ENCODE measurements at places on chromosomes 7 and 10.

- no peak for DNase-seq
Observed at GRCh38 chr10:80900661-80901060, 363.0 kb downstream of the SH2D4B start.

DNA sequence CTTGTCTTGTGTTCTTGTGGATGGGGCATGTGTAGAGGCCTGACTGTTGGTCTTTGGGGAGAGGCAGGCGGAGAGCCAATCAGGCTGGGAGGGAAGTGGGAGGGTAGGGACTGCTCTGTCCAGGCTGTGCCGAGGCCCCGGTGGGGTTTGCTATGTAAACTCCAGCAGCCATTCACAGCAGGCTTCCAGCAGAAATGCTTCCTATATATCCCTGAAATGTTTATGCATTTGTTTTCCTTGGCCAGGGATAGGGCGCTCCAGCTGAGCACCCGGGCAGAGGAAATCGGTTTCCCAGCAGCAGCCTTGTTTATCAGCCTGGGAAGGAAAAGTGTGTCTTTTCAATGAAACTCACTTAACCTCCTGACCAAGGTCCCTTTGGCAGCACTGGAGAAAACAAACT lies 18.3 kb upstream of the AQP1 start:
- DNase-seq: no peak

DNA sequence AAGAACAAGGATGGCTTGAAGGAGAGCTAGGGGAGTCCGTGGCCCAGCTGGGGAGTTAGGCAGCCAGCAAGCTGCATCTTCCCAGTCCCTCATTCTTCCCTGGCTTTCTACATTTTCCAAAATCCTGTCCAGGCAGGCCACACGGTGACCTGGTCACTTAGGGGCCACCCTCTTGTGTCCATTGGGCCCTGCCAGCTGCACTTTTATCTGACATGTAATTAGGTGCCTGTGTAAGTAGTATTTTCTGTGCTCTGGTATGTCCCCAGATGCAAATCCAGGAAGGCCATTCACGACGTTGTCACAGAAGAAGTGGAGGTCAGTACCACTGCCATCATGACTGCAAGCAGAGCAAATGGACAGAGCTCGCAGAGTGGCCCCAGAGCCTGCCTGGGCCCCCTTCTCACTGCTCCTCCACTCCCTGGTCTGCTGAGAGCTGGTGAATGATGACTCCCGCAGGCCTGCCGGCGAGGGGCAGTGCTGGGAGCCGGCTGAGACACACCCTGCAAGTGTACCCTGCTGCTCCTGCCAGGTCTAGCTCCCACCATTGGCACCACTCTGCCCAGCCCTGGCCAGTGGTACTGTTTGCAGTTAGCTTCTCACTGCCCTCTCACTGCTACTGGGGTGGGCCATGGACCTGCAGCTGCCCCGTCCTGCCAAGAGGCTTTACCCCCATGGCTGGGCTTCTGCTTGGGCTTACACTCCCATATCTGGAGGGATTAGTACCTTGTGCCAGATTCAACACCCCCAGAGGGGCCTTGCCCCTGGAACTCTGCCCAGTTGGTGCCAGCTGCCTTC lies 98.2 kb downstream of the GLRX3 start:
- no peak for DNase-seq

DNA sequence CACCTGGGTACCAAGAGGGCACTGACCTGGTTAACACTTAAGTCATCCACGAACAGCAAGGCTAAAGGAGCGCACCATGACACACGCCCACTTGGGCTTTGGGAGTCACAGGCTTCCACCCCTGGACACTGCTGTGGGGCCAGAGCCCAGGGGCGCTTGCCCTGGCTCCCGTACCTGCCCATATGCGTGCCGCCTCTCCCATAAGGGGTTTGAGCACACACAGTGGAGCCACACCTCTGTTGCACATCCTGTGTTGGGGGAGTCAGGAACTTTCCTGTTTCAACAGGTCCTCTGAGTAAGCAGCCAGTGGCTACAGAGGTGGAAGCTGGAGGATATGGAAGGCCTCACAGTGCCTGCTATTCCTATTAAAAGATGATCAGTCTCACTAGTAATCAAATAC lies 152.0 kb downstream of the REEP3 start:
- no peak for DNase-seq

- no peak for DNase-seq
Observed at GRCh38 chr7:33824911-33825459, 80.4 kb upstream of the BMPER start.

DNA sequence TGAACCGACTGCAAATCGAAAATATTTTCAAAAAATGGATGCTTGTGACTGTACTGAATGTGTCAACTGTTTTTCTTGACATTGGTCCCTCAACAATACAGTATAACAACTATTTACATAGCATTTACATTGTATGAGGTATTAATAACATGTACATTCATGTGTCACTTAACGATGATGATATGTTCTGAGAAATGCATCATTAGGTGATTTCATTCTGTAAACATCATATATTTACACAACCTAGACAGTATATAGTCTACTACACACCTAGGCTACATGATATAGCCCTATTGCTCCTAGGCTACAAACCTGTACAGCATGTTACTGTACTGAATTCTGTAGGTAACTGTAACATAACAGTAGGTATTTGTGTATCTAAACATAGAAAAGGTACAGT lies 39.7 kb downstream of the SIRT1 start:
- DNase-seq: no peak

DNA sequence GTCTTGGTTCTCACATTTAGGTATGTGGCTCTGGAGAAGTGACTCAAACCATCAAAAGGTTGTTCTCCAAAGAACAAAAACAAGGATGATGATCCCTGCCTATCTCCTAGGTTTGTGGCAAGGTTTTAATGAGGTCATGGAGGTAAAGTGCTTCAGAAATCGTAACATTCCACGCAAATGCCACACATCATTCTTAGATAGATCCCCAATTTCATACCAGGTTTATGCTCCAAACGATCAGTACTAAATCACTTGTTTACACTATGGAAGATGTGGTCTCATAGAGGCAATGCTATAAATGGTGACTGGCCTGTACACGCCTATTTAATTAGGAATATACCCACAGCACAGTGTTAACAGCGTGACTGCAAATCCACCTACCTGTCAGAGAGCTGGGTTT lies 66.6 kb downstream of the MINDY3 start:
- DNase-seq: no peak

DNA sequence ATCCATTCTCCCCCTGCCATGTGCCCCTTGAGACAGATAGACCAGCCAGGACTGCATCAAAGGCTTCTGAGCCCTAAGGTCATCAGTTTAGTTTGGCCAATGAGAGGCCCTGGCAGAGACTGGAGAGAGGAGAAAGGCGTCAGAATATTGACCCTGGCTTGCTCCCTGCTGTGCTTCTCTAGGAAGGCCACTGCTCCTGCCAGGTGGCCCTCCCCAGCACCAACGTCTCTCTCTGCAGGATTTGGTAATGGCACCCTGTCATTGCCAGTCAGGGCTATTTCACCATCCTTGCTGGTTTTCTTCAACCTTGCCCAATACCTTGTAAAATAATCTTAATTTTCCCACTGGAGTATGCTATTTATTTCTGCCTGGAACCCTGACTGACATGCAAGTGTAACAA lies 38.8 kb upstream of the ZRANB1 start:
- no peak for DNase-seq

GRCh38 chr10:74249865-74250264 lies 98.8 kb downstream of the ADK start:
- no peak for DNase-seq

GRCh38 chr10:76047521-76047920 lies 616.1 kb downstream of the LRMDA start:
- no peak for DNase-seq

- DNase-seq: no peak
Observed at GRCh38 chr7:157684157-157684908, 347.5 kb downstream of the DNAJB6 start.

- DNase-seq: no peak
Observed at GRCh38 chr10:103890194-103890658, 27.8 kb downstream of the STN1 start.

DNA sequence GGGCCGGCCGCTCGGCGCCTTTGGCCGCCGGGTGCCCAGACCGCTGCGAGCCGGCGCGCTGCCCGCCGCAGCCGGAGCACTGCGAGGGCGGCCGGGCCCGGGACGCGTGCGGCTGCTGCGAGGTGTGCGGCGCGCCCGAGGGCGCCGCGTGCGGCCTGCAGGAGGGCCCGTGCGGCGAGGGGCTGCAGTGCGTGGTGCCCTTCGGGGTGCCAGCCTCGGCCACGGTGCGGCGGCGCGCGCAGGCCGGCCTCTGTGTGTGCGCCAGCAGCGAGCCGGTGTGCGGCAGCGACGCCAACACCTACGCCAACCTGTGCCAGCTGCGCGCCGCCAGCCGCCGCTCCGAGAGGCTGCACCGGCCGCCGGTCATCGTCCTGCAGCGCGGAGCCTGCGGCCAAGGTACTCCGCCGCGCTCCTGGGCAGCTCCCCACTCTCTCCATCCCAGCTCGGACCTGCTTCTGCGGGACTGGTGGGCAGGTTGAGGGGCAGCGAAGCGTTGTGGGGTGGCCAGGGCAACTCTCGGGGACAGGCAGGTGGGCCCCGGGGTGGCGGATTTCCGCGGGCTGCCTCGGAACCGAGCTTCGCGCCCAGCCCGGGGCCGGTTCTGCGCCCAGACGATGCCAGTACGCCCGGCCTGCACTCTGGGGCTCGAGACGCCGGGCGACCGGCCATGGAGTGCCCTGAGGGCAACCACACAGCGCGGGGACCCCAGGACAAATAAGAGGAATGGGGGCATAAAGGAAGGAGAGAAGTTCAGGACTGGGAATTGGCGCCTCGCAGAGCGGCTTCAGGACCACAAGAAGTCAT lies 578 bp downstream of the HTRA1 start:
- no peak for DNase-seq

- peak; percentile 40 for DNase-seq
Observed at GRCh38 chr10:43202224-43202656, 64.0 kb downstream of the CSGALNACT2 start.

- DNase-seq: no peak
Observed at GRCh38 chr10:82468453-82468852, 593.5 kb downstream of the NRG3 start.

- DNase-seq: no peak
Observed at GRCh38 chr7:158366916-158367633, 220.5 kb downstream of the PTPRN2 start.

DNA sequence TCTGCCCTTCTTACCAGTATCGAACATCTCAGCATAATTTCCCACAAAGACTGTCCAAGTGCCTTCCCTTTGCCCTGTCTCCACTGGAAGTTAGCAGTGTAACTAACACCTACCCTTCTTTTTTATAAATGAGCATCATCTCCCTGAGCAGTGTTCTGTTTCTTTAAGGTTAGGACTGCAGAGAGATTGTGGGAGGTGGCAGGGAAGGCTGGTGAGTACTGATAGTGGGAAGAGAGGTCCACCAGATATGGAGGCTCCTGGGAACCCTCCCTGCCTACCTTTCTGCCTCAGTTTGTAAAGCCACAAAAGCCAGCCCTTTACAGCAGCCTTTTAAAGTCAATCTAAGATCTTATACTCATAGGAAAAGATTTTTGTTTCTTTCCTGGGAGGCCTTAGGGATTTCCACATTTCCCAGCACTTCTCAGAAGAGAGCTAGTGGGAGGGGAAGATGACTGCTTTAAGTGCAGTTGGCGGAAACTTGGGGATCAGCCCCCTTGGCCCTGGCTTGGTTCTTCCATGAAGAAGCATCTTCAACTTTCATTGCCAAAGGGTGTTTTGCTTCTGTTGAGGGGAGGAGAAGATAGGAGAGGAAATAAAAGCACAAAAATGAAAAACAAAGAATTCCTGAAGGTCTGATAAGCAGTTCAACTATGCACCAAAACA lies 36.6 kb upstream of the CALD1 start:
- no peak for DNase-seq

DNA sequence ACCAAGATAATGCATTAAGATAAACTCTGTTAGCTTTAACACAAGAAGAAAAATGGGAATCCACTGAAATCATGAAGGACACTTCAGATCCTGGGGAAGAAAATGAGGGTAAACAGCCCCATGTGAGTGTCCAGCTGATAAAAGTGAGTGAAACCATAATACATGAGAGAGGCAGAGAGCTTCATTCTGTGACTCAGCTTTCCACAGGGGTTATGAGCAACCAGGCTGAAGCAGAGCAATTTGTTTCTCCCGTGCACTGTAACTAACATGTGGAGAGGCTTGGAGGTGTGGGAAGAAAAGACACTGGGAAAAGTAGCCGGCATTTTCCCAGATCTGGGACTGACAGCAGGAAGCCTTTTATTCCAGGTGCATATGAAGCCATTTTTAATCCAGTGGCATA lies 971.7 kb downstream of the ANKRD7 start:
- no peak for DNase-seq

- no peak for DNase-seq
Observed at GRCh38 chr7:52708846-52709245, 326.6 kb upstream of the POM121L12 start.

GRCh38 chr7:80806663-80807062 lies 112.2 kb downstream of the SEMA3C start:
- no peak for DNase-seq

GRCh38 chr7:25124465-25125136 lies 459 bp downstream of the CYCS start:
- DNase-seq: no peak

DNA sequence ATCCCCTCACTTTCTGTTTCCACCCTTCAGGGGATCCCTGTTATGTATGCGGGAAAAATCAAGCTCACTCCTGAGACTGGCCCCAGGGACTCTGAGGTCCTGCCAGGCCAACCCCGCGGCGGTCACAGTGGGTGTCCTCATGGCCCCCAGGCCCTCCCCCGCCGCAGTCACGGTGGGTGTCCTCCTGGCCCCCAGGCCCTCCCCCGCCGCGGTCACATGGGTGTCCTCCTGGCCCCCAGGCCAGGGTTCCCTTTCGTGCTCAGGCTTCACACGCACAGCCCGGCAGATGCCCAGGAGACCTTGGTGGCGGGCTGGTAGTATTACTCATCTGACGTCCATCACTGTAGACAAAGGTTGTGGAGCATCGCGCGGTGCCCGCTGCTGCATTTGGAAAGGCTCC lies 491.0 kb upstream of the FOXK1 start:
- no peak for DNase-seq

GRCh38 chr7:25375805-25376600 lies 147.7 kb upstream of the NPVF start:
- no peak for DNase-seq

- DNase-seq: peak; percentile 37
Observed at GRCh38 chr7:112938863-112939573, 147.6 kb downstream of the GPR85 start.

DNA sequence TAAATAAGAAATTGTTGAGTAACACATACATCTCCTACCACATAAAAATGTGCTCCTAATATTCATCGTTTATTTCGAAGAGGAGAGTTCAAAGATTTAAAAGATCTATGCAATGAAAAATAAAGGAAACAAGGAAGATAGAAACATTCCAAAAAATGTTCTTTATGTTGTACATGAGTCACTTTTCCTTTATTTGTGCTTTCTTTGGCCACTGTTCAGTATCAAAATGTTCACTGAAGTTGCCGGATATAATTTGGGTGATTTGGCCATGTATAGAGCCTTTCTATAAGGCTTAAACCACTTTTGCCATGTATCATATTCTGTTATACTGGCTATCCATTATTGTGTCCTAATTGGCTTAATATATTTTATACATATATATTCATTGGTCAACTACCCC lies 62.9 kb upstream of the PRR15 start:
- DNase-seq: no peak

Measured in hematopoietic multipotent progenitor cell treated with erythropoietin and hydrocortisone succinate and interleukin-3 and kit ligand, for 17 days (in vitro differentiated cells).